Fibroblast of skin of abdomen (primary cell): ENCODE measurements at places on chromosomes 12 and 14.

GRCh38 chr12:97235102-97235501 lies 227.5 kb upstream of the RMST start:
- no peak for DNase-seq

DNA sequence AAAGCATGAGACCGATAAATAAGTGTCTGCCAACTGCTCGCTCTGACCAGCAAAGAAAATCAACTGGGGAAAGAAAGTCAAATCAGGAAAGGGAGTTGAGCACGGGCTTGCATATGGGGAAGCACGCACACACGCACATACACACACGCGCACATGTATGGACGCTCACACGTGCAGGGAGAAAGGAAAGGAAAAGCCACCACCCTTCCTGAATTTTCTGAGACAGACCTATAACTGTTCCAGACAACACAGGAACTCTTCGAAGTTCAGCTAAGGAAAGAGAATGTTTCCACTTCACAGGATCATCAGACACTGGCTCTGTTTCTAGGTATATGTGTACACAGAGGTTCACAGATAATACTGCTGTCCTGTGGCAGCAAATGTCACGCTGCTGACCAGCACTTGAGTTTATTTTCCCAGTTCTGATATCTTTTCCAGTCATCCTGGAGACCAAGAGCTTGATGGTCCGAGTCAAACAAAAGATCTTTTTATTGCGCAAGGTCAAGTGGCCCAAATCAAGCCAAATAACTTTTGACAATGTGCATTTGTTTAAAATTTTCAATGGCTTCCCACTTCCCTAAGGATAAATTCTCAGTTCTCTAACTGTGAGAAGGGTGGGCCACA lies 82.1 kb upstream of the TMCC3 start:
- no peak for DNase-seq

- DNase-seq: no peak
Observed at GRCh38 chr12:104734541-104735095, 223.5 kb downstream of the SLC41A2 start.

DNA sequence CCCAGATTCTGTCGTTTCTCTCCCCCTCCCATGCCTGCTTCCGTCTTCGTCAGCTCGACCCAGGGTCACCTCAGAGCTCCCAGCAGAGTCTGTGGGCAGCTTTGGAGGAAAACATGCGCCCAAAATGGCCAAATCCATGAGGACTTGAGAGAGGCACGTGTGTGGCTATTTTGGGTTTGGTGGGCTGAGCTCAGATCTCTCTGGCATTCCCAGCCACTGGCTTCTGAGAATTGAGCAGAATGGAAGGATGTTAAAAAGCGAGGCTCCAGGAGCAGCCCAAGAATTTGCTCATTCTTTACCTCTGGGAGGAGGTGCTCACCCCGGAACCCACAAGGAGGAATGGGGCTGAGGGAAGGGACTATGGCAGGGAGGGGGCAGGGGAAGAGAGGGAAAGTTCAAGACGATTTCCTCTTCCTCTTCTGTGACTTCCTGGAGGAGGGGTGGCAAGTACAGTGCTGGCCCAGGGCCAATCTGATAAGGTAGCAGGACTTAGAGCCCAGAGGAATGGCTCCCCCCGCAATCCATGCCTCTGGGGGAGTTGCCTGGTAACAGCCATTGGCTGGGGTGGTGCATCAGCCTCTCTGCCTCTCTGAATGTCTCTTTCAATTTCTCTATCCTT lies 20.1 kb downstream of the TSPAN9 start:
- peak; percentile 44 for DNase-seq

- no peak for DNase-seq
Observed at GRCh38 chr14:91009501-91010152, 50.8 kb downstream of the RPS6KA5 start.

- DNase-seq: no peak
Observed at GRCh38 chr14:65304239-65304638, 108.3 kb upstream of the FUT8 start.

DNA sequence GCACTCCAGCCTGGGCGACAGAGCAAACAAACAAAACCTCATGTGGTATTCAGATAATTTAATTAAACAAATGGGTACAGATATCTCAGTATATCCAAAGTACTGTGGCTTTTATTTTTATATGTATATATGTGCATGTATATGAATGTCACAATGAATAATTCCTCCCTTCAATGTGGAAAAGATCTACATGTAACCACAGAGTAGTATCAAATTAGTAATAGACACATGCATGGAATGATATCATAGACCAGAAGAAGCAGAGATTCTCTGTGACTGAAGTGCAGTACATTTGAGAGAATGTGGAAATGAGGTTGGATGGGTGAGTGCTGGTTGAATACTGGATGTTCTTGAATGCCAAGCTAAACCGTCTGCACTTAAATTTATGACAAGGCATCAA lies 222.9 kb downstream of the CPNE8 start:
- no peak for DNase-seq

DNA sequence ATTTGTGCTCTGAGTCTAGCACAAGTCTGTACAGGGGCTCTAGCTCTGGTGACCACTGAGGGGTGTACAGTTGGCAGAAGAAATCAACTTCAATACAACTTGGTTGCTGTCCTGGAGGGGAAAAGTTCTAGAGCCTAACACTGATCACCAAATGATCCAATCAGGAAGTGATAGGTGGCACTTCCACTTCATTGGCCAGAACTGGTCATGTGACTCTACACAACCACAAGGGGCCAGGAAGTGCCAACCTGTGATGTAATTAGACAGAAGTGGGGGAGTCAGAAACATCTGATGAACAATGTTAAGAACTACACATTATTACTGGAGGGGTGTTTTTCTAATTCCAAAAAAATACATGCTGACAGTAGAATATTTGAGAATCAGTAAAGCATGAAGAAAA lies 401.6 kb downstream of the VRK1 start:
- no peak for DNase-seq
